NCI-H446 (cell line): ENCODE measurements at places on chromosomes 1 and 21.

- peak; percentile 81 for DNase-seq
Measured at GRCh38 chr1:109482791-109483671, 674 bp upstream of the ATXN7L2 start.

GRCh38 chr1:149849111-149849946 is 50.0 kb upstream of the BOLA1 start:
- no peak for DNase-seq

DNA sequence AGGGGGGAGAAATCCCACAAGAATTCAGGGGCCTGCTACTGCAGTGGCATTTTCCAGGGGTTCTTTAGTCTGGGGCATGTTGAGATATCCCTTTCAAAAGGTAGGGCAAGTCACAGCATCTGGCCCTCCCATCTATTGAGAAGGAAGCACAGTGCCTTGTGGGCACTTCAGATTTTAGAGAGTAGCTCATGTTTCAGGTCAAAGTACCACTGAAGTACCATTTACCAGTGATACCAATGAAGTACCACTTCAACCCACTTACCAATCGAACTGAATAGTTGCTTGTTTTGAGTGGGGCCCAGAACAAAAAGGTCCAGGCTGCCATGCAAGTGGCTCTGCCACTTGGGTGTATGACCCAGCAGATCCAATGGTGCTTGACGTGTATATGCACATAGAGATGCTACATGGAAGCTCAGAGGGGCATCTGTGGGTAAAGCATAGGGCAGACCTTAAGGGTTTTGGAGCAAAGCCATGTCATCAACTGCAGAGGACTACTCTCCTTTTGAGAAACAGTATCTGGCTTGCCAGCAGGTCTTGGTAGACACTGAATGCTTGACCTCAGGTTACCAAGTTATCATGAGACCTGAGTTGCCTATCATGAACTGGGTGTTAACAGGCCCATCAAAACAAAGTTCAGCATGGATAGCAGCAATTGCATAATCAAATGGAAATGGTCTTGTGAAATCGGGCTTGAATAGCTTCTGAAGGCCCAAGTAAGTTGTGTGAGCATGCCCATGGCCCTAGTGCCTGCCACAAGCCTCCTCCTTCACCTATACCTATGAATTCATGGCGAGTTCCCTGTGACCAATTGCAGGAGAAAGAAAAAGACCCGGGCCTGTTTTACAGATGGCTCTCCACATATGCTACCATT is 23.5 kb downstream of the PLA2G2D start:
- DNase-seq = no peak

DNA sequence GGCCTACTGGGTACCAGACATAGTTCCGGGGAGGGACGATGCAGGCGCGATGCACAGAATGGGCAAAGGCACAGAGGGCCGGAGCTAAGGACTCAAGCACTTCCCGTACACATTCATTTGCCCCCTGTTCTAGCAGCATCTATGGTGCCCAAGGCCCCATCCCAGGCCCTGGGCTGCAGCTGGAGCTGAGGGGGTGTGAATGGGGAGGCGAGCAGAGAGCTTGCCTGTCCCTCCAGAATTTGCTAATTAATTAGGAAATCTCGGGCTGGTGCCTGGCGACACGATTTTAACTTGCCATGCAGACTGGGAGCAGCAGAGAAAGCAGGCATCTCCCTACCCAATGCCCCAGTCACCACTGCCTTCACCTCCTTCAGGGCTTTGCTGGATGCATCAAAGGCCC is 35.9 kb downstream of the EPHA2 start:
- no peak for DNase-seq

DNA sequence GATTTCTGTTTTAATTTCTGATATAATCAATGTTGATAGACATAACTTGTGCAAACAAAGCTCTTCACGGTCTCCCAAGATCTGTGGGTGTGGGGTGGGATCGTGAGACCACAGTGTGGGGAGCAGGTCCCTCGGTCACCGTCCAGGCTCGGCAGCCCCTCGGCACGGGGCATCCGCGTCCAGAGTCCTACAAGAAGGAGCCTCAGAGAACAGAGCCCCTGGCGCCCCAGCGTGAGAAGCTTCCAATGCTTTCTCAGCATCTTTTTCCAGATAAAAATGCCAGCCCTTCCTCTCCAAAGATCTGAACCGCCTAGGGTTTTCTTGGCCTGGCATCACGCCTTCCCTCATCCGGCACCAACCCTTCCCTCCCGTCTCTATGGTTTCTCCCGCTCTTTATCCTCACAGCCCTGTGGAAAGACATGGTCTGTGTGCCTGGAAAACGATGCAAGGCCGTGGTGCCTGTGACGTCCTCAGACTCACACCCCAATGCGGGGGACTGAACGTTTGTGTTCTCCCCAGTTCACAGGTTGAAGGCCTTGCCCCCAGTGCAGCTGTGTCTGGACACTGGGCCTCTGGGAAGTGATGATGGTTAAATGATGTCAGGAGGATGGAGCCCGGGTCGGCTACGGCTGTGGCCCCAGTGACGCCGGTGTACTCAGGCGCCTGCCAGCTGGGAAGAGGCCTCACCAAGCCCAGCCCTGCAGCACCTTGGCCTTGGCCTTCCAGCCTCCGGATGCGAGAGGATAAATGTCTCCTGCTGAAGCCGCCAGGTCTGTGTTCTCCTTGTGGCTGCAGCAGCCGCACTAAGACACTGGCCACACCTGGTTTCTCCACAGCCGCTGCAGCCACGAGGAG is 45.9 kb upstream of the COL6A2 start:
- DNase-seq = no peak
